ENCODE measurements at places on chromosomes 2 and 18.

DNA sequence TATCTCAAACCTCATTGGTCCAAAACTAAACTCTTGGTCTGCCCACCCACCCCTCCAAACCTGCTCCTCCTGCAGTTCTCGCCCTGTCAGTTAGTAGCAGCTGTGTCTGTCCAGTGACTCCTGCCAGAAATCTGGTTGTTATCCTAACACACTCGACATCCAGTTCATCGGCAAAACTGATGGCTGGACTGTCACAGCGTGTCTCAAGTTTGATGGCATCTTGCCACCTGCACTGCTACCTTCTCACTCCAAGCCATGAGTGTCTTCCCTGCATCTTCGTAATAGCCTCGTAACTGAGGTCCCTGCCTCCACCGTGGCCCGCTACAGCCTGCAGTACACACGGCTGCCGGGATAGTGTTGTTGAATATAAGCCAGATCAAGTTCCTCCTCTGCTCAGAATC, 470.1 kb upstream of the RAB12 start:
- no peak for DNase-seq

- DNase-seq: no peak
These were observed 1162.6 kb upstream of the SLC39A10 start for GRCh38 chr2:194494401-194494800.

GRCh38 chr2:100554798-100555407, 7.9 kb upstream of the PDCL3 start:
- DNase-seq: no peak

DNA sequence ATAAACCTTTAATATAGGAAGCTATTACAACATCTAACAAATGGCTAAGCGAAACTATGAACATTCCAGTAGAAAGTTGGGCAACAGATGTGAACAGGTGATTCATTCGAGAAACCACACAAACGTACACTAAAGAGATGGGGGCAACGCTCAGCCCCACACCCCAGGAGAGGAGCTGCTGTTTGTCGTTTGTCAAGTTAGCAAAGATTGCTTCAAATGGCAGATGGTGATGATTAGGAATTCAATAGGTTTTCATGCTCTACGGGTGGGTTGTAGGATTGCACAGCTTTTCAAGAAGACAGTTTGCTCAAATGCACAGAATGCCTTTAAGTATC, 154.7 kb upstream of the HDAC4 start:
- no peak for DNase-seq

DNA sequence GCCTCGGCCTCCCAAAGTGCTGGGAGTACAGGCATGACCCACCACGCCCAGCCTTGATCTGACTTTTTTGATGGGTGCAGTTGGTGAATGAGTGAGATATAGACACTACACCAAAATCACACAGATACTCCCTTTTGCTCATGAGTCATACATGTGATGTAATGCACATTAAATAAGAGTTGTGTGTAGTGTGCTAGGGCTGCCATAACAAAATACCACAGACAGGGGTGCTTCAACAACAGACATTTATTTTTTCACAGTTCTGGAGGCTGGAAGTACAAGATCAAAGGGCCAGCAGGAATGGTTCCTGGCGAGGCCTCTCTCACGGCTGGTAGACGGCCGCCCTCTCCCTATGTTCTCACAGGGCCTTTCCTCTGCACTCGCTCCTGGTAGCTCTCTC, 46.6 kb downstream of the GBX2 start:
- DNase-seq: no peak

DNA sequence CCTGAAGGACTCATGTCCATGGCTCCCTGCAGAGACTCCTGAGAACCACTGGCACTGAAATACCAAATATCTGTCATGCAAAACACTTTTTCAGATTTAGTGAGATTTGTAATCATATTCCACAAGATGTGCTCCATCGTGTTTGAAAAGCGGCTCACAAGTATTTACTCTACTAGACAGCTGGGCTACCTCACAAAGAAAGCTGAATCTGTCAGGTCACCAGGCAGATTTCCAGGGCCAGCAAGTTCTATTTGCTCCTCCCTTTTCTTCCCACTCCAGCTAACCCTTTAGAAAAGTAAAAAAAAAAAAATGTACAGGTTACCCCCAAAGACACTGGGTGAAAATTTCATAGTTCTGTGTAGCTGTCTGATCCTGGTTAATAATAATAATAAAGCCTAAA, 22.9 kb downstream of the WIPF1 start:
- DNase-seq: no peak

DNA sequence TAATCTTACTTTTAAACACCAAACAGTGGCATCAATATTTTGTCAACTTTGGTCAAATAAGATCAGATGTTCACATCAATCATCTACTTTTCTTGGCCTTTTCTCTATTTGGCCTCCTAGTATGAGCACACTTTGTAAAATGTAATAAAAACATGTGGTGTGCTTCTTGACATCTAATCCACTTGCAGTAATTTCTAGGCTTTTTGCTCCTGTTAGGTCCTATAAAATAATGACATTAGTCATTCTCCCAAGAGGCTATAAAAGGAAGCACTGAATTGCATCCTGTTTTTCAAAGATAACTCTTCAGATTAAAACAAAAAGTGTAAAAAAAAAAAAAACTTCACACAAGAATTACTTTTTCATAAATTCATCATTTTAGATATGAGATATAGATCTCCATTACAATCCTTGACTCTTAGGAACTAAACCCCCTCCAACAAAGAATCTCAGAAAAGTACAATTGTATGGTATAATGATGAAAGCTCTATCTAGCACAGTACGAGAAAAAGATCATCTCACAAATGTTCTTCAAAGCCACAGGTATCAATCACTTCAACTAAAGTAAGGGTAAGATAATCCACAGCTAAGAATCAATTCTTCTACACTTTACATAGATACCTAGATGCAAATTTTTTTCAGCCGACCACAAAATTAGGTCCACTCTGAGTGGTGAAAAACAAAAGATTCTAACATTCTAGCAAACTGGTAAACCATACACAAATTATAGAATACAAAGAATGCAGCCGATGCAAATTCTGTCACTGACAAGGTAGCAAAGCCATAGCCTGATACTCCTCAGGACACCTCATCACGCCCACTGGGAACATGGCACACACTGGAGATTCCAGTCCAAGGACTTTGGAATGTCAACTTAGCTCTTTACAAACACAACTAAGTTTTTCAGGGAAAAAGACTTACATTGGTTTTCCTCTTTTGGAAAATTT, 2.7 kb downstream of the BCL2 start:
- DNase-seq: no peak
